ENCODE measurements at places on chromosomes 12 and 14.

GRCh38 chr12:106091446-106091820, 47.3 kb downstream of the NUAK1 start:
- DNase-seq = no peak

- no peak for DNase-seq
Measured at GRCh38 chr12:109459247-109459646, 17.9 kb downstream of the KCTD10 start.

GRCh38 chr14:100221533-100222223, 17.3 kb upstream of the YY1 start:
- peak; percentile 75 for DNase-seq

DNA sequence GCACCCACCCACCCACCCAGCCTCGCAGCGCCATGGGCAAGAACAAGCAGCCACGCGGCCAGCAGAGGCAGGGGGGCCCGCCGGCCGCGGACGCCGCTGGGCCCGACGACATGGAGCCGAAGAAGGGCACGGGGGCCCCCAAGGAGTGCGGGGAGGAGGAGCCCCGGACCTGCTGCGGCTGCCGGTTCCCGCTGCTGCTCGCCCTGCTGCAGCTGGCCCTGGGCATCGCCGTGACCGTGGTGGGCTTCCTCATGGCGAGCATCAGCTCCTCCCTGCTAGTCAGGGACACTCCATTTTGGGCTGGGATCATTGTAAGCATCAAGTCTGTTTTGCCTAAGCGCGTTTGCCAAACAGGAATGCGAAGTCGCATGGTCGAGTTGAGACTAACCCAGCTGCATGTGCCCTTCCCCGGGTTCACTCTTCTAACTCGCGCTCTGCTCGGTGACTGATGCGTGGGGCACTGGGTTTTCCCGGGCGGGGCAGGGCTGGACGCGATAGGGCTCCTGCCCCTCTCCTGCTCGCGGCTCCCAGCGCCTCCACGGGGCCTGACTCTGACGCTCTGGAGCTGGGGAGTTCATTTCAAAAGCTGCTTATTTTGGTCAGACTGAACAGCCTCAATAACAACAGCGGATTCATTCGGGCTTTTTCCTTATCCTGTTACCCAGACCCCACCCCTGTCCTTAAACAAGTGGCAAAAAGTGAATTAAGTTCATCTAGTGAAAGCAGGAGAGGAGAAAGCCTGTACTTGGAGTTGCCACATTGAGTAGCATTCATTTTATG, 458 bp downstream of the SSPN start:
- DNase-seq = no peak

DNA sequence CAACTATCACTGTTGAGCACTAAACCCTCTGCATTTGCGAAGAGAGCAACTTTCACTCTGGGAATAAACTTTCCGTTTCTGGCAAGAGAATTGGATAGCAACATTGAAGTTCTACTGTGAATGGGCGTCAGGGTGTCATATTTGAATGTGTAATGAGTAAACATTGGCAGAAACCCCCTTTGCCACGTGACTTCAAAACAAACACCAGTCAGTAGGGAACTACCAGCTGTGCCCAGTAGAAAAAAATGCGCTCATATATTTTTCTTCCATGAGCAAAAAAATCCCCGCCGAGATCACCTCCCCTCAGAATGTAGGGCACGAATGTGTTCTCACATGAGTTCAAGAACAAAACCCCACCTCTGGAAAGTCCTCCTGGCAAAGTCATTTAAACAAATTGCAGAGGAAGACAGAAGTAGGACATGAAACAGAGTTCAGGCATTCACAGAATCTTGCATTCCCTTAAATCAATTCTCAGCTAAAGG, 80.6 kb downstream of the BTG1 start:
- DNase-seq = peak; percentile 34

- DNase-seq = no peak
Measured at GRCh38 chr14:40762685-40763084, 844.0 kb upstream of the LRFN5 start.

DNA sequence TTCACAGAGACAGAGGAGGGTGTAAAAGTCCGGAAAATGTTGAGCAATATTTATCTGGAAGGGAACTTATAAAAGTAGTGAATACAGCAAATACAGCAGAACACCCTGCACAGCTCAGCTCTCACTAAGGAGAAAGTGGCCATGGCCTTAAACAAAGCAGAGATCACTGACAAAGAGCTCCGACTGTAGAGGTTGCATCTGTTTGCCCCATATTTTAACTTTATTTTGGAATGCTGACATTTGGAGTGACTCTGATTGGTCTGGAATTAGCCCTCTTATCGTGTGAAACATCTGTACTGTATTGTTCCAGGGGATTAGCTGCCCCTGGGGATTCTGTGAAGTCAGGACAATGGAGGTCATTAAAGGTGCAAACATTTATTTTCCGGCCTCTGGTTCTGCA, 1275.7 kb upstream of the FLRT2 start:
- no peak for DNase-seq

- no peak for DNase-seq
Measured at GRCh38 chr14:81656811-81657210, 123.2 kb upstream of the SEL1L start.
